ENCODE measurements at places on chromosomes 16 and 17.

GRCh38 chr17:58997756-58998553 lies 108.7 kb downstream of the TRIM37 start:
- H3K36me3 ChIP-seq: peaks cover 34% of the 10 kb centered on the region
- H3K4me1 ChIP-seq: no peaks in the 10 kb centered on the region
- H3K27ac ChIP-seq: no peak overlapping the region
- DNase-seq: no peak
- H3K4me3 ChIP-seq: no peak overlapping the region

DNA sequence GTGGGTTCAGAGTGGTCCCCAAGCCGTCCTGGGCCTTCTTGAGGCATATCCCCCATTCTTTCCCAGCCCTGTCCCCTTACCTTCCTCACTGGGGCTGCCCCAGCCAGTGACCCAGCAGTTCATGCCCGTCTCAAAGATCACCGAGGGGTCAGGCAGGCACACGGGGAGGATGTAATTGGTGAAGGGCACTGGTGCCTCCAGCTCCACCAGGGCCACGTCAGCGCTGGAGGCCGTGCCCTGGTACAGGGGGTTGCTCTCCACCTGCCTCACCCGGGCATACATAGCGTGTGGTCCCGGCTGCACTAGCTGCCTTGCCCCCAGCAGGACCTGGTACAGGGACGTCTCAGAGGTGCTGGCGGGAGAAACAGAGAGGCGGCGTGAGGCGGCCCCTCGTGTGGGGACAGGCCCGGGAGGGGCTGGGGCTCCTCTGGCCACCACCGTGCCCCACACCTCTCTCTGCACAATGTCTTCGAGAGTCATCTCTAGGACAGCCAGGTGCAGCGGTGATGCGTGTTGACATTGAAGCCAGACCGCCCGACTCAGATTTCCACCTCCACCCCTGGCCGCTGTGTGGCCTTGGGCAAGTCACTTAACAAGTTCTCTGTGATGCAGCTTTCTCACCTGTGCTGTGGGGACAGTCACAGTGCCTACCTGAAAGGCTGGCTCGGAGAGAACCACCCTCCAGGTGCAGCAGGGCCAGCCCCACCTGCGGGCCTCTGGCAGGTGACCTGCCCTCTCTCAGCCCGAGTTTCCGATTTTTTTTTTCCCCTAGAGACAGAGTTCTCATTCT lies 5.8 kb downstream of the PRSS27 start:
- no peak overlapping the region for H3K4me3 ChIP-seq
- H3K36me3 ChIP-seq: no peaks in the 10 kb centered on the region
- DNase-seq: no peak
- no peaks in the 10 kb centered on the region for H3K4me1 ChIP-seq
- H3K27ac ChIP-seq: no peak overlapping the region

DNA sequence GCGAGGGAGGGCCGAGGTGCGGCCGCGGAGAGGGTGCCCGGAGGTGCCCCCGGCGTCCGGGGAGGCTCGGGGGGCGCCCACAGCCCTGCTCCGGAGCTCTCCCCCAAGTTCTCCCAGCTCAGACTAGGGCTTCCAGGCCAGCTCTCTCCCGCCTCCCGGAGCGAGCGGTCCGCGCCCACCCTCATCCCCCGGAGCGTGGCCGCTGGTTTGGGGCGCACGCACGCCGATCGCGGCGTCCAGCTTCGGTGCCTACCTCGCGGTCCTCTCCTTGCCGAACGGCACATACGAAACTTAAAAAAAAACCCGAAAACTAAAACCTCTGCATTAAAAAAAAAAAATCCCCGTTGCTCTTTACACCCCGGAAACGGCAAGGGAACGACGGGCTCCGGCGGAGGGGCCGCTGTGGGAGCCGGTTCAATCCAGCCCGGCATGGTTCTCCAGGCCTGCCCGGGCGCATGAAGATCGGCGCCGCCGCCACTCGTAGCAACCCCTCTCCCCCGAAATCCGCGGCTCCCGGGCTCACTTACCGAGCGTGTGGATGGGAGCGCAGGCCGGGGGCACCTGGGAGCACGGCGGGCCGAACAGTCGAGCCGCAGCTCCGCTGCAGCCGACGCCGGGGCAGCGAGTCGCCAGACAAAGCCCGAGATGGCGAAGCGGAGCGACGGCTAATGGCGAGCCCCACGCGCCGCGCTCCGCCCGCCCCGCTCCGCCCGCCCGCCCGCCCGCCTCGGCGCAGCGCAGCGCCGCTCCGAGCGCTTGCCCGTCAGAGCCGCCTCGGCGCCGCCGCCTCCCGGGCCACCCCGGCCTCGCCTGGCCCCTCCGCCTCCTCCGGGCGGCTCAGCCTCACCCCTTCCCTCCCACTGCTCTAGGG lies 973 bp upstream of the UBTF start:
- peak overlapping the region; percentile 98 for H3K4me3 ChIP-seq
- peaks cover 39% of the 10 kb centered on the region for H3K4me1 ChIP-seq
- H3K27me3 ChIP-seq: no peaks in the 10 kb centered on the region
- peak; percentile 55 for DNase-seq
- H3K27ac ChIP-seq: peak overlapping the region; percentile 99

- peak overlapping the region; percentile 96 for H3K27ac ChIP-seq
- H3K4me1 ChIP-seq: peaks cover 19% of the 10 kb centered on the region
- DNase-seq: peak; percentile 44
- no peaks in the 10 kb centered on the region for H3K27me3 ChIP-seq
- H3K36me3 ChIP-seq: no peaks in the 10 kb centered on the region
- H3K4me3 ChIP-seq: peak overlapping the region; percentile 86
Observed at GRCh38 chr17:31095236-31096105, 694 bp downstream of the NF1 start.

DNA sequence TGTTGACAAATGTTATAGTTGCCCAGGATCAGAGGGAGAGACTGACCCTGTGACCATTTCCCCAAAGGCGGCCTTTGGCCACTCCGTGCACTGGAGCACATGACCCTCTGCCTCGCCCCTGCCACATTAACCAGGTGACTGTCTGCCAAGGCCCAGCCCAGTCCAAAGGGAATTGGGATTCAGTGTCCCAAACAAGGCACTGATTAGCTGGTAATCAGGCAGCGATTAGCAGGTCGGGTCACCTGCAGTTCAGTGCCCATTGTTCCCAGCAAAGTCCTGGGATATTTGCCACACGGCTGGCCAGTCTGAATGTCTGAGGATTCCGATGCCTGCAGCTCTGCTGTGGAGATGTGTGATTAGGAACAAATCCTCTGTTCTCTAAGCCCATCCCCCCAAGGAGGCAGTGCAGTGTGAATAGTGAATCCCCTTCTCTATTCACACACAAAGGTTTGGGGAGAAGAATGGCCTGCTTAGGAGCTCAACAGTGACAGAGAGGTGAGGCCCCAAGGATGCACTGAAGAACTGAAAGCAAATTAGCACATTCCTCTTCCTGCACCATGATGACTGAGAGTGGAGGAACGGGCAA lies 123.1 kb upstream of the MAF start:
- H3K4me3 ChIP-seq: no peak overlapping the region
- no peak overlapping the region for H3K27ac ChIP-seq
- H3K27me3 ChIP-seq: no peaks in the 10 kb centered on the region
- no peaks in the 10 kb centered on the region for H3K4me1 ChIP-seq

DNA sequence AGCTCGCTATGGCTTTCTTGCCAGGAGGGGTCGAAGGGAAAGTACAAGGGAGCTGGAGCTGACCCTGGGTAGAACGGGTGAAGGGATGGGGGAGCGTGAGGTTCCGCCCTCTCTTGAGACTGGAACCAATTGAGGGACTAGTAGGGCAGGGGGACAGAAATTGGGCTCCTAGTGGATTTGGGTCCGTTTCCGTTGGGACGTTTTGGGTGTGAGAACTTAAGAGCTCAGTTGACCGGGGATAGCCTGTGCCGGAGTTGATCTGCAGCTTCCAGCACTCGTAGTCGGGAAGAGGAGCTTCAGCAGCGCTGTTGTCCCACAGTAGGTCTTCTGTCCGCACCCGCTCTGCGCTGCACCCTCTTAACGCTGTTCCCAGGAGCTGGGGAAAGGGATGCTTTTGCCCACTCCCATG lies 481 bp downstream of the CNTROB start:
- DNase-seq: no peak
- H3K27ac ChIP-seq: peak overlapping the region; percentile 88
- peak overlapping the region; percentile 75 for H3K4me3 ChIP-seq
- peaks cover 11% of the 10 kb centered on the region for H3K36me3 ChIP-seq
- H3K4me1 ChIP-seq: peaks cover 30% of the 10 kb centered on the region

- no peaks in the 10 kb centered on the region for H3K27me3 ChIP-seq
- H3K4me3 ChIP-seq: no peak overlapping the region
- peaks cover 3% of the 10 kb centered on the region for H3K4me1 ChIP-seq
- H3K36me3 ChIP-seq: no peaks in the 10 kb centered on the region
- no peak overlapping the region for H3K27ac ChIP-seq
Observed at GRCh38 chr17:80153004-80153403, 6.1 kb upstream of the EIF4A3 start.

DNA sequence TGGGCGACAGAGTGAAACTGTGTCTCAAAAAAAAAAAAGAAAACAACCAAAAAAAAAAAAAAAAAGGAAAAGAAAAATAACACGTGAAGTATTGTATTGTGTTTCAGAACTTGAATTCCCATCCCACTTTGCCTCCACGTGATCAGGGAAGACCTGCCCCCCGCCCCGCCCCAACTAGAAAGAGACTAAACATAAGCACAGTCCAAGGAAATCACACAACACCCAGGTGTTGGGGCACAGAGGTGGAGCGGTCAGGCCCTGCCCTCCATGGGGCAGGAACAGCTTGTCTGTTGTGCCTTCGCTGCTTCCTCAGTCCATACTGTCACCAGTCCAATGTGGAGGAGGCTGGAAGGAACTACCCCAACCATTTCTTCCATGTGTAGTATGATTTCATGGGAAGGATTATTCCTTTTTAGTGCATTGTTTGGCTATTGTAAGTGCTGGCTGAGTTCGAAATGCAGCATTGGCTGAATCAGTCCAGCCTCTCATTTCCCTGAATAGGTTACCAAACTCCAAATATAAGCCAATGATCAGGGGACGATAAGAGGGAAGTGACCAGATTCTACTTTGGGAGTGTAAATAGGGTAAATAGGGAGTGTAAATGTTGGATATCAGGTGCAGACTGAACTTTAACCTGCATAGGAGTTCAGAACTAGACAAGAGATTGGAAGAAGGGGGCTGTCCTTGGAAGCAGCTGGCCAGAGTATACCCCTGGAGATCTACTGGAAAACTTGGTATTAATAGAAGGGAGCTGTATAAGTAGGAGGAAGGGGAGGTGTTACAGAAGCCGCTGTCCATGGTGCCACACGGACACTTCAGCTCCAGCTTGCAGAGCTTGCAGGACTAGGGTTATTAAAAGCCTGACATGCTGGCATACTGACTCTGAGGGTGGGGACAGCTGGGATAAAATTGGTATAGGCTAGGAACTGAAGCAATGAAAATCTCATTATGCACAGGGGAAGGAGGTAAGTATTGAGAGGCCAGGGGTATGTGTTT lies 50.7 kb downstream of the TANGO6 start:
- H3K4me1 ChIP-seq: no peaks in the 10 kb centered on the region
- H3K27ac ChIP-seq: no peak overlapping the region
- DNase-seq: peak; percentile 24
- no peaks in the 10 kb centered on the region for H3K27me3 ChIP-seq

DNA sequence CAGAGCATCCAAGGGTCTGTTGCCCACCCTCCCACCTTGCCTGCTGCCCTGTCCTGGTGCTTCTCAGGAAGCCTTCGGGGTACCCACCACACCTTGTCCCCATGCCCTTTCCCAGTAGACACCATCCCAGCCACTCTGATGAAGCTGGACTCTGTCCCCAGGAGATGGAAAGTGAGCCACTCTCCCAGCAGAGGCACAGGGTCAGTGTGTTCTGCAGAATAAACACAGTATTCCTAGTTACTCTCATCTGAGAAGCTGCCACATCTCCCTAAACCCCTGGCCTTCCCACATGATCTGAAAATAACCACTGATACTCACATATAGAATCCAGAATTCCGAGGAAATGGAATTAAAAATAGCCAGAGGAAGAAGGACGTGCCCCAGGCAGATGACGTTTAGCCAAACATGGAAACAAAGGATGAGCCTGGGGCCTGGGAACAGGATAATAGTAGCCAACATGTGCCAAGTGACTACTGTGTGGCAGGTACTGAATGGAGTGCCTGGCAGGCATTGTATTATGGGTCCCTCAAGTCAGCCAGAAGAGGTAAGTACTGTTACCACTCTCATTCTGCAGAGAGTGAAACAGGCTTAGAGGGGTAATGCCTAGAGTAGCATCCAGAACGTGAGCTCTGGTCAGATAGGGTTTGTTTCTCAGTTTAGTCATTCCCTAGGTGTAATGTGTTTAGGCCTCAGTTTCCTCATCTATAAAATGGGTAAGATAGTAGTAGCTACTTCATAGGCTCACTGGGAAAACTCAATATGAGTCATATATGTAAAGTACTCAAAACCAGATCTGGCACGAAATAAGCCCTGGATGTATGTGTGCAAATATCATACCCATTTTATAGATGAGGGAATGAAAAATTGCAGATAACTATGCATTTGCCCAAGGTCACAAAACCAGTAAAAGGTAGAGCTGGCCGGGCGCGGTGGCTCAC lies 20.8 kb upstream of the PEMT start:
- DNase-seq: no peak
- H3K4me3 ChIP-seq: no peak overlapping the region
- no peaks in the 10 kb centered on the region for H3K27me3 ChIP-seq
- no peak overlapping the region for H3K27ac ChIP-seq

DNA sequence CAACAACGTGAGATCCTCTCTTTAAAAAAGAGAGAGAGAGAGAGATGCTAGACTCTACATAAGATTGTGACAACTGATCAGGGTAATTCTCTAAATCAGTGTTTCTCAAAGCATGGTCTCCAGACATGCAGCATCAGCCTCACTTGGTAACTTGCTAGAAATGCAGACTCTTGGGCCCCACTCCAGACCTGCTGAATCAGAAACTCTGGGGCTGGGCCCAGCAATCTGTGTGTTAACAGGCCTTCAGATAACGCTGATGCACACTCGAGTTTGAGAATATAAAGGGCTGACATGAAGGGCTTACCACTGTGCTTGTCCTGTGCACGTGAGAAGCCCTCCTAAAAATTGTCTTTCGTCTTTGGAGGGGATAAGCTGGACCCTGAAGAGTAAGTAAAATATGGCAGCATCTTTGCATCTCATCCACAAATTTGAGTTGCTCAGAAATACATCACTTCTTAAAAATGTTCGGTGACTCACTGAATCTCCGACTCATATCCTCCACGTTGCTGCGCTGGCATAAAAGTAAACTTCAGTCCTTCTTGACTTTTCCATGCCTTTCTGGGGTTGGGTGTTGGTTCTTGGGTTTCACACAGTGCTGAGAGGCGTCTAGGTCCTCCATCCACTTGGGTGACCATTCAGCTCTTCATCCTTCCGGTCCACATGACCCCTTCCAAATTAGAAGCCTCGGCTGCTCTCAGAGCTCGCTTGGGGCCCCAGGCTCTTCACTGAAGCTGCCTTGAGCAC lies 26.1 kb upstream of the KDM8 start:
- no peaks in the 10 kb centered on the region for H3K27me3 ChIP-seq
- H3K4me1 ChIP-seq: peaks cover 8% of the 10 kb centered on the region
- no peak overlapping the region for H3K4me3 ChIP-seq
- no peaks in the 10 kb centered on the region for H3K36me3 ChIP-seq
- H3K27ac ChIP-seq: no peak overlapping the region

Data from heart left ventricle (tissue), 16 donors.